ENCODE measurements at places on chromosomes 3 and 15.

- no peak for DNase-seq
Measured at GRCh38 chr15:71149646-71150557, 34.6 kb downstream of the THSD4 start.

DNA sequence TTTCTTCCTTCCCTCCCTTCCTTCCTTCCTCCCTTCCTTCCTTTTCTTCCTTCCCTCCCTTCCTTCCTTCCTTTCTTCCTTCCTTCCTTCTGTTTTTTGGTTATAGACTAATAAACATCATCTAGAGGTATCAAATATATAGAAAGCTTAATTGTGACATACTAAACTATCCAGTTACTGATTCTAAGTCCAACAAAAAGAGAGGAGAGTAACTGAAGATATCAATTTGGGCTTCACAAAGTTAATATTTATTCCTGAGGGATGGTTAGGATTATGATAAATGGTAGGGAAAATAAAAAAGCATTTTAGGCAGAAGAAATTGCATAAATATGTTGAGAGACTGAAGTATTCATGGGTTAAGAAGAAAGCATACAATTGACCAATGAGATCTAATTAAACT lies 7.8 kb upstream of the CLDN16 start:
- no peak for DNase-seq

DNA sequence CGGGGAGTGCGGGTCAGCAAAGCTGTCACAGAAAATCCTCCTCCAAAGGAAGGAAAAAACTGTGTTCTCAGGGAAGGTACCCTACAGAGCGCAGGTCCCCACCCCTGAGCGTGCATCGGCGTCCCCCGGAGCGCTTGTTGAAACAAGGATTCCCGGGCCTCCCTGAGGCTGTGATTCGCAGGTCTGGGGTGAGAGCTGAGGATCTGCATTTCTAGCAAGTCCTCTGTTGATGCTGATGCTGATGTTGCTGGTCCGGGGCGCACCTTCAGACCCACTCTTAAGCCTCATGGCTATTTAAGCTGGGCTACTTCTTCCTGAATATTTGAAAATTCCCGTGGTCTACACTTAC lies 226.2 kb upstream of the IGF1R start:
- DNase-seq = no peak

- no peak for DNase-seq
Measured at GRCh38 chr3:184553385-184553784, 8.2 kb upstream of the EPHB3 start.
